ENCODE measurements at places on chromosomes 1 and 21.
A peak's percentile ranks its signal among the peaks of the same experiment; 100 is the strongest.

GRCh38 chr1:33824971-33825370 lies 38.9 kb upstream of the HMGB4 start:
- DNase-seq, result no peak

- no peak for DNase-seq
These were observed 68.3 kb upstream of the NEK7 start for GRCh38 chr1:198088360-198089071.

GRCh38 chr1:193229136-193229535 lies 42.7 kb upstream of the B3GALT2 start:
- DNase-seq, result no peak

DNA sequence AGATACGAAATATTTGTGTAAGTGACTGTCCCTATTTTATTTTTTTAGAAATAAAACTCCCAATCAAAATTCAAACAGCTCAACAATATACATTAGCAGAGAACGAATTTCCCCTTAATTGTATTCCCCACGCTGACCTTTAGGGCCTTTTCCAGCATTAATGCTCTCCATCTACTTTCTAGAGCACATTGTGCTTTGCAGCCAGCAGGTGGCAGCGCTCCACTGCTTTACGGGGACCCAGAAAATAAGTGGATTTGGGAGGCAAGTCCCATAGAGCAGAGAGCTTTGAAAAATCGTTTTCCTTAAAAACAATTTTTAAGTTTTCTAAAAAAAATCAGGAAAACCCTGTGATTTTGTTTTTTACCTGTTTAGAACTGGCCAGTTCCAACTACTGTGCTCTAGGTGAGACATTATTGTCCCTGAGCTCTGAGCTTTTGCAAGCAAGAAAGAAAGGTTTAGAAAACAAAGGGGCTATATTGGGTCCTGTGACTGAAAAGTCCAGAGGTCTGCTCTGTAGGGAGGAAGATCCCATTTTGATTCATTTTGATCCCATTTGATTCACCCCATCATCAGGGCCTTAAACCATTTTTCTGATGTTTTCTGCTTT lies 144.4 kb upstream of the ZNF644 start:
- no peak for DNase-seq

GRCh38 chr1:166925810-166926478 lies 49.4 kb downstream of the ILDR2 start:
- no peak for DNase-seq

- DNase-seq, result no peak
These were observed 35.3 kb upstream of the DNASE2B start for GRCh38 chr1:84363019-84363418.

DNA sequence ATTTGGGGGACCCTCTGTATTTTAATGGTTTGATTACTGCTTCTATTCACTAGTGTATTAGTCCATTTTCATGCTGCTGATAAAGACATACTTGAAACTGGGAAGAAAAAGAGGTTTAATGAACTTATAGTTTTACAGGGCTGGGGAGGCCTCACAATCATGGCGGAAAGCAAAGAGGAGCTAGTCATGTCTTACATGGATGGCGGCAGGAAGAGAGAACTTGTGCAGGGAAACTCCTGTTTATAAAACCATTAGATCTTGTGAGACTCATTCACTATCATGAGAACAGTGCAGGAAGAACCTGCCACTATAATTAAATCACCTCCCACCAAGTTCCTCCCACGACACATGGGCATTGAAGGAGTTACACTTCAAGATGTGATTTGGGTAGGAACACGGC lies 464.5 kb upstream of the RGS18 start:
- DNase-seq, result no peak

DNA sequence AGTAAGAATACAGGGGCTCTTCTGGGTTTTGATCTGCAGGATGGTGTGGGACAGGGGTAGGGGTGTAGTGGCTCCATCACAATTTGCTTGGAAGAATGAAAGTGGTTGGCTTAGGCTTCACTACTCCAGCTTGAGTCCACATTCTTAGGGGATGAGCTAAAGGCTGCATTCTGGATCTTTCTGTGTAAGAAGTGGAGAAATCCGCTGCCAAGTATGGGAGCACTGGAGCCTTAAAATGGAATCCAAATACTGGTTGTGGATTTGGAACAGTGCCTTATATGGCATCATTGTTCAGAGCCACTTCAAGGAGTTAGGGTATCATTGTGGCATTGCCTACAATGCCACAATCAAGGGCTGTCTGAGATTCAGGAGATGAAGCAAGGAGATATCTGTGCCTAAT lies 187.1 kb downstream of the LMO4 start:
- no peak for DNase-seq

DNA sequence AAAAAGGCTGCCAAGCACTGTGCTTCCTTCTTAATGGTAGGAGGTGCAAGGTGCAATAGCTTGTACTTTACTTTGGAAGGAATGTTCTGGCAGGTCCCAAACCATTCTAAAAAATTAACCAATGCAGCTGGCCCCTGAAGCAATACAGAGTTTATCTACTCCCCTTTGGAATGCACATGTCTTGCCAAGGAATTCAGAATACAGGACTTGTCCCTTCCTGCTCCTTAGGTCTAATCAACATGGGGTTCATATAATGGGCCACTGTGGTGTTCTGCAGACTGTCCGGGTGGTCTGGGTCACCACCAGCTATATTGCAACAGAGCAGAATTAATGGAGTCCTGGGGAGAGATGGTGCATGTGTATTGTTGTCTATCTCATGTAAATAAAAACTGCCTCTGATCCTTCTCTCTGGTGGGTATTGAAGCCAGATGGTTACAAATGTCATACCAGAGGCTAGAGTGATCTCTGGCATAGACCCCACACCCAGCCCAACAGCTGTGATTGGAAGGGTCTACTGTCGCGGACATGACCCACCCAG lies 112.8 kb downstream of the RIPK4 start:
- DNase-seq, result no peak

- DNase-seq, result no peak
These were observed 1.5 kb downstream of the FCRL4 start for GRCh38 chr1:157596384-157596783.

- DNase-seq, result no peak
These were observed 350.9 kb downstream of the ST6GALNAC3 start for GRCh38 chr1:76425201-76426145.

GRCh38 chr21:39020751-39021477 lies 162.3 kb downstream of the PSMG1 start:
- DNase-seq, result peak; percentile 52

- no peak for DNase-seq
These were observed 1.1 kb upstream of the CIART start for GRCh38 chr1:150281221-150281757.

DNA sequence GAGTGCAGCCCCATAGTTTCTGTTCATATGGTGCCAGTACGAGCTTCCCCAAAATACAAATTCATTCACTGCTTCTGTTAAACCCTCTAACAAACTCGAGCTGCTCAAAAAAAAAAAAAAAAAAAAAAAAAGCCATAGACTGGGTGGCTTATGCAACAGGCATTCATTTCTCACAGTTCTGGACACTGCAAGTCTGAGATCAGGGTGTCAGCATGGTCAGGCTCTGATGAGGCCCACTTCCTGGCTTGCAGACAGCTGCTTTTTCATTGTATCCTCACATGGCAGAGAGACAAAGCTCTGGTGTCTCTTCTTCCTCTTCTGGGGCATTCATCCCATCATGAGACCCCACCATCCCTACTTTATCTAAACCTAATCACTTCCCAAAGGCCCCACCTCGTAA lies 121.6 kb downstream of the PTBP2 start:
- no peak for DNase-seq

- no peak for DNase-seq
These were observed 228.2 kb upstream of the IRF2BP2 start for GRCh38 chr1:234838182-234838581.

DNA sequence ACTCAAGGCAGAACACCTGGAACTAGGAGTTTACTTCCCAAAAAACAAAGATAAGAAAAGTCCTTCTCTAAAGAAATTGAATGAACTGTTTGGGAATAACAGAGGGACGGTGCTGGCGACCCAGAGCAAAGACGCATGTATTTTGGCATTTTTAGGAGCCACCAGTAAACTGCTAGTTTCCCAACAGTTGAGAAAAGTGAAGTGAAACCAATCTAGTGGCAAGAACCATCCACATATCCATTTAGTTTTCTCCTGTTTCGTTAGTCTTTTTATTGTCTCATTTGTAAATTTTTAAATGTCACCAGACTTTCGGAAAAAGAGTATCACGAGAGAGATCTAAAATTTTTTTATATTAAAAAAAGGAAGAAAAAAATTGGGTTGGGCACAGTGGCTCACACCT lies 30.2 kb downstream of the ODF2L start:
- DNase-seq, result no peak

- DNase-seq, result no peak
These were observed 41.3 kb upstream of the LAMC2 start for GRCh38 chr1:183144752-183145151.
